ENCODE measurements at places on chromosomes 12 and 14. TPM values are rescaled to one million over a fixed set of nuclear protein-coding genes. Genes with fewer than 3 reads are reported as not detected.

RD3L gene
- not detected for total RNA-seq

LRRC10 gene
- total RNA-seq = not detected

MANSC4 gene
- total RNA-seq = not detected

LBHD2 gene
- total RNA-seq = not detected

KRT77 gene
- total RNA-seq = not detected

ABCC9 gene
- 39.7 TPM for total RNA-seq

CRIP1 gene
- total RNA-seq = 15.1 TPM

LTBR gene
- total RNA-seq = 28.1 TPM

NRIP2 gene
- total RNA-seq = 9.5 TPM

UNG gene
- total RNA-seq = 21.6 TPM

ANKRD33 gene
- total RNA-seq = 2.9 TPM

TSPAN11 gene
- 0.51 TPM for total RNA-seq

POTEM gene
- not detected for total RNA-seq

CLEC6A gene
- total RNA-seq = not detected

UNC79 gene
- 0.24 TPM for total RNA-seq

TMEM119 gene
- total RNA-seq = 9.1 TPM

FRMD6 gene
- total RNA-seq = 120 TPM

RNASE3 gene
- total RNA-seq = not detected

RAB15 gene
- total RNA-seq = 3.8 TPM

RNF212B gene
- not detected for total RNA-seq

FGF6 gene
- total RNA-seq = not detected

MYH6 gene
- 0.07 TPM for total RNA-seq

SMOC1 gene
- 2.1 TPM for total RNA-seq

HAL gene
- total RNA-seq = 1.1 TPM

OVCH1 gene
- 1.0 TPM for total RNA-seq

NID2 gene
- 42.8 TPM for total RNA-seq

GPR132 gene
- not detected for total RNA-seq

RHEBL1 gene
- not detected for total RNA-seq

BEGAIN gene
- 2.6 TPM for total RNA-seq

POTEG gene
- not detected for total RNA-seq

ABCD2 gene
- 0.29 TPM for total RNA-seq

PTCSC3 gene
- not detected for total RNA-seq

TAS2R7 gene
- total RNA-seq = not detected

C12orf50 gene
- total RNA-seq = not detected

GLIPR1L1 gene
- not detected for total RNA-seq

CCDC197 gene
- not detected for total RNA-seq

VWF gene
- total RNA-seq = 122 TPM

Data from uterus (tissue), 4 donors.